Endodermal cell (in vitro differentiated cells): ENCODE measurements at places on chromosomes 1 and 21.
A peak's percentile ranks its signal among the peaks of the same experiment; 100 is the strongest.

- H3K27me3 ChIP-seq = no peaks in the 10 kb centered on the region
- H3K4me3 ChIP-seq = no peak overlapping the region
- H3K27ac ChIP-seq = no peak overlapping the region
- DNase-seq = no peak
- H3K36me3 ChIP-seq = no peaks in the 10 kb centered on the region
Measured at GRCh38 chr1:45430490-45430889, 60.5 kb downstream of the TESK2 start.

DNA sequence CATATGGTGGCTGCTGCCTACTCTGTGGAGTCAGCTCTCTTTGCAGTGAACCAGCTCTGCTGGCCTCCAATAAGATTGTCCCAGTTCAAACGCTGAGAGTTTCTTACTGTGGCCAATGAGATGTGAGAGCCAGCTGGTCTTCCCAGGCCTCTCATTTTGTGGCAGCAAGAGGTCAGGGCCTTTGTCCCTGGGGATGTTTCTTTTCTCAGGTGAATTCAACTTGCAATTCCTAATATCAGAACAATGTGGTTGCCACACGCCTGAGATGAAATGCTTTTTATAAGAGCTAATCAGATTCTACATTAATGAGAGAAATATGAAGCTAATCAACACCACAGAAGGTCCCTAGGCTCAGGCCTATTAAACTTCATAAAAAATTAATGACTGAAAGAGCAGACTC lies 660.1 kb upstream of the CAMK1G start:
- H3K4me3 ChIP-seq = no peak overlapping the region
- no peaks in the 10 kb centered on the region for H3K36me3 ChIP-seq
- no peak overlapping the region for H3K27ac ChIP-seq
- no peak for DNase-seq
- no peaks in the 10 kb centered on the region for H3K4me1 ChIP-seq

DNA sequence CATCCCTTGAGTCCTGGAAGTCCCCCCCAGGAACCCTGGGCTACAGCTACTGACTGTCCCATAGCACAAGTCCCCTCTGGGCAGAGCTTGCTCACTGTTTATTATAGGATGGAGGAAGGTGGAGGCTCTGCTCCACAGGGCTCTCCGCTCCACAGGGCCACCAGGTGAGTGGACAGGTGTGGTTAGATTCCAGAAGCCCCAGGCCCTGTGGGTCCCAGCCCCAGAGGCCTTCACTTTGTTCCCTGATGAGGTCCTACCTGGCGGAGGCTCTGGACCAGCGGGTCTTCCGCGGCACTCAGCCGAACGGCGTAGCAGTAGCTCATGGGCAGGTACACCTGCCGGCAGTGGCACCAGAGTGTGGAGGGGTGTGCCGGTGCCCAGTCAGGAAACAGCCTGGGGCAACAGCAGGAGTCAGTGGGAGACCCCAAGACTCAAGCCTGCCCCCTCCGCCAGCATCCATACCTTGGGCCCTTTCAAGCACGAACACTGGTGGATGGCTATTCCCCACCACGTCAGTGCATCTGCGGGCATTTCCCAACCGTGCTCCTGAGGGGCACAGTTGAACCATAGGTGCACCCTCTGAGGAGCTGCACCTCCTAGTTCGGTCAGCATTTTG lies 12.3 kb downstream of the LSS start:
- H3K27ac ChIP-seq = no peak overlapping the region
- H3K4me3 ChIP-seq = no peak overlapping the region
- DNase-seq = peak; percentile 34

DNA sequence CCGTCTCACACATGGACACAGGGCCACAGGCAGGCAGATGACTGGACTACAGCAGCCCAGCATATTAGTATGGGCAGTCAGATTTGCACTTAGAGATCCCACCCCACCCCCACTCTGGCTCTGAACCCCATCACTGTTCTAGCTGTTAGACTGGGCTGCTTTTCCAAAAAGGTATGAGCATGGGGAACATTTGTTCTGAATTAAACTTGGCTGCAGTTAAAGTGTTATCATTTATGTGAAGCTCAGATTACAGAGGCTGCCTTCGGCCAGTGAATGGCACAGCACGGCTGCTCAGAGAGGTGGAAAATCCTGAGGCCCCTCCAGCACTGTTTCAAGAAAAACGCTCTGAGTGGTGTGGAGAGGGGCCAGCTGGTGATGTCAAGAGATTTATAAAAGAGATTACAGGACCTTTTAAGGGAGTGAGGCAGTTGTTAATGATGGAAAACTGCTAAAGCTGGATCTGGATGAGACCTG lies 6.9 kb upstream of the NOS1AP start:
- H3K36me3 ChIP-seq = no peaks in the 10 kb centered on the region
- H3K4me1 ChIP-seq = no peaks in the 10 kb centered on the region
- DNase-seq = no peak
- H3K27me3 ChIP-seq = peaks cover 25% of the 10 kb centered on the region
- no peak overlapping the region for H3K27ac ChIP-seq
- H3K4me3 ChIP-seq = no peak overlapping the region

DNA sequence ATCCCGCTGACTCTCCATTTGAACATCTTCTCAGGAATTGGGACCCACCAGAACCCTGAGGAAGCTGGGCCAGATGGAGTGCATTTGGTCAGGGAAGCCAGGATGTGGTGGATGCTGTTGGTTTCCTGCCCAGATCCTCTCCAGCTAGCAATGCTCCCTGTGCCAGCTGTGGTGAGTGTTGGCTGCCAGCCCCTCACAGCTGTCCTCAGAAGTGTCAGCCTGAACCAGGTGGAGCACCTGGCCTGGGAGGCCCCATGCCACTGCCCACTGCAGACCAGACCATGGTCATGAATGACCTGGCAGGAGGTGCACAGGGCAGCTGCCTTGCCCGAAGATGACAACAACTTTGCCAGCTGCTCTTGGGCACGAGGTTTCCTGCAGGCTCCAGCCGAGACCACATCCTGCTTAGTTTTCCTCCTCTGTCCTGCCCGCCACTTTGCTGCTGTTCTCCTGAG lies 54.4 kb downstream of the PRSS38 start:
- DNase-seq = no peak
- no peaks in the 10 kb centered on the region for H3K27me3 ChIP-seq
- no peaks in the 10 kb centered on the region for H3K36me3 ChIP-seq
- no peak overlapping the region for H3K4me3 ChIP-seq
- H3K27ac ChIP-seq = no peak overlapping the region

GRCh38 chr1:21051177-21051825 lies 125.4 kb downstream of the EIF4G3 start:
- no peak overlapping the region for H3K27ac ChIP-seq
- H3K27me3 ChIP-seq = no peaks in the 10 kb centered on the region
- no peak for DNase-seq
- H3K36me3 ChIP-seq = peaks cover 26% of the 10 kb centered on the region

DNA sequence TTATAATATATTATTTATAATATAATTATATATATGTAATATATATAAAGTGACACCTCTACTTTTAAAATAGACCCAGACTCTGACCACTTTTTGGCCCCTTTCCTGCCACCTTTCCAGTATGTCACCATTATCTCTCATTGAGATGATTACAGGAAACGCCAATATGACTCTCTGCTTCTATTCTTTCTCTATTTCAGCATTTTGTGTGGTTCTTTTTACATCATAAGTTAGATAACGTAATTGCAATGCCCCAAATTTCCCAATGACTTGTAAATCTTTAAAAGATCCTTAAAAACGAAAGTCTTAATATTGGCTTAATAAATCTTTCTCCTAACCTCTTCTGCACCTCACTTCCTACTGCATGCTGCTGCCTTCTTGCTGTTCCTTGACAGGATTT lies 8.1 kb upstream of the GBP5 start:
- no peaks in the 10 kb centered on the region for H3K27me3 ChIP-seq
- no peak overlapping the region for H3K27ac ChIP-seq
- no peak for DNase-seq
- H3K4me1 ChIP-seq = no peaks in the 10 kb centered on the region
- H3K36me3 ChIP-seq = no peaks in the 10 kb centered on the region

- H3K4me3 ChIP-seq = no peak overlapping the region
- H3K36me3 ChIP-seq = no peaks in the 10 kb centered on the region
- H3K4me1 ChIP-seq = no peaks in the 10 kb centered on the region
- no peak overlapping the region for H3K27ac ChIP-seq
- H3K27me3 ChIP-seq = no peaks in the 10 kb centered on the region
- DNase-seq = no peak
Measured at GRCh38 chr1:91045284-91045683, 23.4 kb upstream of the ZNF644 start.

DNA sequence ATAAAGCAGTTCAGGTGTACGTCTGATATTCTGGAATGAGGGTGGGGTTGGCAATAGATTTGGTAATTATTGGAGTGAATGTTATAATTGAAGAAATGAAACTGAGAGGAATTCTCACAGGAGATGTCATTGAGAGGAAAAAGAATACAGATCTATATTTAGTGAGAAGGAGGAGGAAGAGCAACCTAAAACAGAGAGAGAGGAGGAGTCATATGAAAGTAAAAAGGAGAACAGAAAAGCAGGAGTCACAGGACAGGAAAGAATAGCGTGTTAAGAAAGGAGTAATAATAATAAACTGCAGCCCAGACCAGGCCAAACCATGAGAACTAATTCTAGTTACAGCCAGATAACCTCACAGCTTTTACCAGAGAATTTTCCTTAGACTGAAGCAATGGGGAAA lies 62.7 kb upstream of the MROH9 start:
- H3K27me3 ChIP-seq = no peaks in the 10 kb centered on the region
- no peaks in the 10 kb centered on the region for H3K4me1 ChIP-seq
- H3K36me3 ChIP-seq = no peaks in the 10 kb centered on the region
- no peak overlapping the region for H3K4me3 ChIP-seq
- no peak for DNase-seq
- H3K27ac ChIP-seq = no peak overlapping the region

DNA sequence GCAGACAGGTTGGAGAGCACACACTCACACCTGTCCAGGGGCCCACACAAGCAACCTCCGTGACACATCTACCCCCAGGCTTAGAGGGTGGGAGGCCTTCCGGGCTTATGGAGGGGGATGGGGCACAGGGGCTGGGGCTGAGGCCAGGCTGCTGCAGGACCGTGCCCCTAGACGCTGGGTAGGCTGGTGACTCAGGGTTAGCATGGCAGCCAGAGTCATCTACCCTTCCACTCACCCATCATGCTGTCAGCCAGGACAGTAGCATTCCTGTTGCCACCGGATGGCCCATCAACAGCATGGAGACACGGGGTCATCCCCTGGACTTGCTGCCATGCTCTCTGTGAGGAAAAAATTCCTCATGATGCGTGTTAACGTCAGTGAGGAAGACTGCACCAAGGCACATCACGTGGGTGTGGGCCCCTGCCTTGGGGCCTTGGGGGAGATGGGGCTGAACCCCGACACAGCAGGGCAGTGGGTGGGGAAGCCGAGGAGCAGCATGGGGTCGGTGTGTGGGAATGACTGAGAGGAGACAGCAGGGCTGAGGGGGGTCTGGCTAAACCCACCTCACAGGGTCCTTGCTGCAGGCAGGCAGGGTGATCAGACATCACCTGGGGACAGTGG lies 52.8 kb downstream of the WNT9A start:
- H3K4me3 ChIP-seq = no peak overlapping the region
- no peaks in the 10 kb centered on the region for H3K36me3 ChIP-seq
- no peaks in the 10 kb centered on the region for H3K27me3 ChIP-seq
- no peaks in the 10 kb centered on the region for H3K4me1 ChIP-seq

GRCh38 chr1:237877631-237878030 lies 13.1 kb downstream of the ZP4 start:
- H3K4me3 ChIP-seq = no peak overlapping the region
- H3K4me1 ChIP-seq = no peaks in the 10 kb centered on the region
- no peaks in the 10 kb centered on the region for H3K27me3 ChIP-seq
- peak; percentile 14 for DNase-seq
- peak overlapping the region; percentile 32 for H3K27ac ChIP-seq

DNA sequence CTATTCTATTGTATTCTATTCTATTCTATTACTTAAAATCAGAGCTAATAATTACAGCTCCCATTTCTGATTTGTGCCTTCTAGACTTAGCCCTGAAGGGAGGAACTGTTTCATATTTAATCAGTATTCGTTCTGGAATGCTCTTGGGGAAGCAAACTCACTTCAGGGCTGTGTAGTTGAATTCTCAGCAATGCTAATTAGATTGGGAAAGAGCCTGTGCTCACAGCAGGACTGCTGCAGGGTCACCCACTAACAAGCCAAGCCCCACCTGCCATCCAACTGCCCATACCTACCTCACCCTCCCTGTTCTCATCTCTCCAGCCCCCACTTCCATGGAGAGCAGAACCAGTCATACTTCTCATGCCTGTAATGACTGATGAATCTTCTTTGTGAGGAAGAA lies 464.2 kb downstream of the PTPRU start:
- H3K4me3 ChIP-seq = no peak overlapping the region
- no peaks in the 10 kb centered on the region for H3K36me3 ChIP-seq
- no peaks in the 10 kb centered on the region for H3K4me1 ChIP-seq
- peaks cover 8% of the 10 kb centered on the region for H3K27me3 ChIP-seq
- no peak for DNase-seq

GRCh38 chr1:4674676-4675075 lies 20.3 kb downstream of the AJAP1 start:
- no peak for DNase-seq
- H3K4me1 ChIP-seq = no peaks in the 10 kb centered on the region
- no peak overlapping the region for H3K4me3 ChIP-seq
- H3K27me3 ChIP-seq = no peaks in the 10 kb centered on the region
- H3K36me3 ChIP-seq = peaks cover 69% of the 10 kb centered on the region

DNA sequence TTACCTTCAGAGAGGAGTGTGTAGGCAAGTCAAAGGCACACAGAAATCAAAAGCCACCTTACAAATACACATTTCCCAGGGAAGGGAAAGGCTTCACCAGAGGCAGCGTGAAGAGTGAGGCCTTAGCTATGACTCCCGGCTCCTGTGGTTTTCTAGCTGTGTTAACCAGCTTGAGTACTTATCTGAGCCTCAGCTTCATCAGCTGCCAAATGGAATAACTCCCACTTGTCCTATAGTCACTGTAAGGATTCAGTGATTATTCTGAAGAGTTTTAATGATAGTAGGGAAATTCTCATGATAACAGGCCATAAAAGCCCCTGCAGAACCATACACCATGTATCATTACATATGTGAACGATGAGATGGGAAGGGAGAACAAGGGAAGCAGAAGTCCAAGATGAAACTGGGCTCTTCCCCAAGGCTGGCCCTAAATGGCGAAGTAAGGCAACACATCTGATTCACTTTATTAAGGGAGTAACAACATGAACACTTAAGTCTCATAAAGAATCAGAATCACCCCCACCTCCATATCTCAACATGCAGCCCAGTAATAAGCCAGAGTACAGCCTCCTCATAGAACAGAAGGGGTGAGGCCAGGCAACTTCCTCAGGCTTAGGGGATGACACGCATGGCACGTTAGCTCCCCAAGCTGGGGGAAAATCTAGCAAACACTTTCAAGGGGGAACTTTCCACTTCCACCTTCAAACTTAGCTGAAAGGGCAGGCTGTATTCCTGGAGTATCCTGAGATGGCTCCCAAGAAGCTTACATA lies 63.7 kb downstream of the SLC66A1 start:
- H3K4me3 ChIP-seq = no peak overlapping the region
- DNase-seq = no peak
- no peak overlapping the region for H3K27ac ChIP-seq

DNA sequence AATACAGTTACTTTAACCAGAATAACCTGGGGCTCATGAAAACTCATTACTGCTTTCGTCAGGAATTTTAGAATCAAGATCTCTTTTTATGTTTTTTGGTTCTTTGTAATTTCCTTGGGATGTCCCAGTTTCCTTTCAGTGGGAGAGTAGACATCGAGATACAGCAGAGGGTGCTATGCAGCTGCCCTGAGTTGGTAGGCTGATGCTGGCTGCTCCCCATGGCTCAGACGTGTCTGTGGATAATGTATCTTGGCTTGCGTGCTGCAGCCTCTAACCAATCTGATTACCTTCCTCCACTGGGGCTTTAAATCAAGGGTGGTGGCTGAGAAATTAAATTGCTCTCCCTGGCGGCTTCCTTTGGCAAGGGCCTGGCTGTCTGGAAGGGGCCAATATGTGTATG lies 253.7 kb downstream of the CACNA1E start:
- no peaks in the 10 kb centered on the region for H3K4me1 ChIP-seq
- DNase-seq = peak; percentile 63
- no peak overlapping the region for H3K4me3 ChIP-seq
- peaks cover 8% of the 10 kb centered on the region for H3K36me3 ChIP-seq
- H3K27ac ChIP-seq = no peak overlapping the region
